Left lung (tissue), 14 donors: ENCODE measurements at places on chromosomes 16 and 17. TPM values are rescaled to one million over a fixed set of nuclear protein-coding genes. Genes with fewer than 3 reads are reported as not detected.

DNA sequence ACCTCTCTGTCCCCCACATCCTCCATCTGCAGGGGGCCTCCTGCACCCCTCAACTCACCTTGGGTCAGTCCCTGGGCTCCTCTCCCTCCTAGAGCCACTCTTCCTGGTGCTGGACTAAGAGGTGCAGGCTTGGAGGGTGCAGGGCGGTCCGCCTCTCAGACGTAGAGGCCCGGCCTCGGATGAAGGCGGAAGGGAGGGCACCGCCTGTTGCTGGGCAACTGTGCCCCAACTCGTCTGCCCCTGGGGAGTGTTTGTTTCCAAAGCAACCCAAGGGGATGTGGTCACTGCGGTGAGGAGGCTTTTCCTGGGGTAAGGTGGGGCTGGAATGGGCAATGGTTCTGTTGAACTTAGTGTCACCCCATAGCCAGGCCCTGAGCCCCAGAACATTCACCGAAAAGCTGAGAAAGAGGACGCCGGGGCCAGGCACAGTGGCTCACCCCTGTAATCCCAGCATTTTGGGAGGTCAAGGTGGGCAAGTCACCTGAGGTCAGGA lies at the start of gene C16orf54:
Gene C16orf54 (minus strand): TSS at position 138 of the 493 bp plus-strand sequence. CDS start 1,039 bp downstream, outside the sequence.
- DNase-seq = peak; percentile 96

GRCh38 chr16:86277221-86277620 lies 233.1 kb upstream of the FOXF1 start:
- DNase-seq = no peak

DNA sequence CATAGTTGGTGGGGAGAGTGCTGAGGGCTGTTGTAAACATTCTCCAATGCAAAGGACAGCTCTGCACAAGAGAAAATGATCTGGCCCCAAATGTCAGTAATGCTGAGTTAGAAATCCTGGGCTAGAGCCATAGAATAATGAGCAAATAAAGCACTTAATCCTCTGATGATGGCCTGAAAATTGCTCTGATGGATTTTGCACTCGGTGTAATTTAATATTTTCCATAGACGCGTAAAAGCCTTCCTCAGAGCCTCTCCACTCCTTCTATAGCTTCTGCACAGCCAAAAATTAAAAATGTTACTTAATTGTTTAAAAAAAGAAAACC lies 23.7 kb downstream of the FAM20A start:
- no peak for DNase-seq

DNA sequence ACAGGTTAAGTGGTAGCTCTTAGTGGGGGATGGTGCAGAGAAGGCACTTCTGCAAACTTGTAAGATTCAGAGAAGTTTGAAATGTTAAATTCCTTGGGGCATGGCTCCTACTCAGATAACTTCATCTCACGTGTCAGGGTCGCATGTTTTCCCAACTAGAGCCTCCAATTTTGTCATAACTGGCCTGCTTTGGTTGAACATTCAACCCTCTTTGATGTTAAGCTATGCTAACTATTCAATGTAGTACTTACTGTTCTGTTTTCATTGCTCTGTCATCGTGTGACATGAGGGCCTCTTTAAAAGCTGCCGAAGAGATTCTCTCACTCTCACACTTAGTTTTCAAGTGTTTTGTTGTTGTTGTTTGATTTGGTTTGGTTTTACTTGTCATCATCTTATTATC lies 280.8 kb downstream of the CDH11 start:
- DNase-seq = no peak

GRCh38 chr17:77676237-77676661 lies 282.3 kb upstream of the TNRC6C start:
- DNase-seq = no peak

- DNase-seq = no peak
These were observed 166.4 kb upstream of the AXIN2 start for GRCh38 chr17:65727832-65728231.

DNA sequence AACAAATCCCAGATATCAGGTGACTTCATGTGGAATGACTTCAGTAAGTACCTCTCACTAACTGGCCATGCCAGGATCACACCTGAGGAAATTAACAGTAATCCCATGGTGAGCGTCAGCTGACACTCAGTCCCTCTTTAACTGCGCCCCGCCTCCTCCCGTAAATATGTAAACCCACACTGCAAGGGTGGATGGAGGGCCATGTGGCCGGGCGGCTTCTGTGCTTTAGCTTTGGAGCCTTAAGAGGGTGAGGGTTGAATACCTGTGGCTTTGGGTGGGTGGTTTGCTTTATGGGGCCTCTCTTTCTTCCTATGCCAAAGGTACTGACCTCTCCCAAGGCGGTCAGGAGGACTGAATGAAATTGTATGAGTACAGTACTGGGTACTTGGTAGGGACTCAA lies 141.7 kb downstream of the MRM1 start:
- peak; percentile 22 for DNase-seq

GRCh38 chr16:12788758-12789157 lies 14.9 kb downstream of the CPPED1 start:
- DNase-seq = no peak

DNA sequence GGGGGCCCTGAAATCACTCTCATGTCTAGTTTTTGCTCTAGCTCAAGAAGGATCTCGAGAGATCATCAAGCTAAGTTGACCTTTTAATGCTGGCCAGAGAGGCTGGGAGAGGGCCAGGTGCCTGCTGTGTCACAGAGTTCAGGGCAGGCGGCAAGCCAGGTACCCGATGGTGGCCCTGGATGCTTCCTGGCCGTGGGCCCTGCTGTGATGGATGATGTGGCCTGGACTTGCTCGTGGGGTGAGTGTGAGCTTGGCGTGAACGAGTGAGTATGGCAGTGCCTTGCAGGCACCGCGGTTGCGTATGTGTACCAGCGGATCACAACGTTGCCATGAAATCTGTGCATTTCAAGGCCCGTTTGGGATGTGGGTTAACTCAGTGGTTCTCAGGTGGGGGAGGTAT lies 7.4 kb downstream of the IRF8 start:
- DNase-seq = no peak

The WNT9B gene
- polyA plus RNA-seq = 0.13 TPM

The LRRC37A gene
- 7.5 TPM for polyA plus RNA-seq

The ADGRG3 gene
- 0.93 TPM for polyA plus RNA-seq

The DOC2B gene
- 3.4 TPM for polyA plus RNA-seq

The SGCA gene
- polyA plus RNA-seq = 4.9 TPM

The ZG16B gene
- polyA plus RNA-seq = 0.85 TPM
